ENCODE measurements at places on chromosomes 1 and 21.

GRCh38 chr1:101964708-101965107, 32.0 kb downstream of the OLFM3 start:
- no peak for DNase-seq
- no peaks in the 10 kb centered on the region for H3K36me3 ChIP-seq
- H3K4me1 ChIP-seq, result no peaks in the 10 kb centered on the region
- no peak overlapping the region for H3K4me3 ChIP-seq
- no peak overlapping the region for H3K27ac ChIP-seq

DNA sequence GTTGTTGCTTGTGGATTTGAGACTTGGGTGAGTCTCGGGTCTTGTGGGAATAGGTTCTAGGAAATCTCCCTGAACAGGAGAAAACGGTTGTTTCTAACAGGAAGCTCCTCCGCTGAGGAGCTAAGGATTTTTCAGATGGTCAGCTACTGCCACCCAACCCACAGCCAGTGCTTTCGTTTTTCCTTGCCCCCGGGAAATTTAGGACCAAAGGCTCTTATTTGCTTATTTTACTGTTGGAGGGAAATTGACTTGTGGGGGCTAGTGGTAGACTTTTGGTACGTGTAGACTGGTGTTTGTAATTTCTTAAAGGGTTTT, 792 bp downstream of the SNX7 start:
- H3K36me3 ChIP-seq, result no peaks in the 10 kb centered on the region
- no peak overlapping the region for H3K27ac ChIP-seq
- H3K4me1 ChIP-seq, result peaks cover 5% of the 10 kb centered on the region
- peaks cover 4% of the 10 kb centered on the region for H3K27me3 ChIP-seq
- peak overlapping the region; percentile 45 for H3K4me3 ChIP-seq

DNA sequence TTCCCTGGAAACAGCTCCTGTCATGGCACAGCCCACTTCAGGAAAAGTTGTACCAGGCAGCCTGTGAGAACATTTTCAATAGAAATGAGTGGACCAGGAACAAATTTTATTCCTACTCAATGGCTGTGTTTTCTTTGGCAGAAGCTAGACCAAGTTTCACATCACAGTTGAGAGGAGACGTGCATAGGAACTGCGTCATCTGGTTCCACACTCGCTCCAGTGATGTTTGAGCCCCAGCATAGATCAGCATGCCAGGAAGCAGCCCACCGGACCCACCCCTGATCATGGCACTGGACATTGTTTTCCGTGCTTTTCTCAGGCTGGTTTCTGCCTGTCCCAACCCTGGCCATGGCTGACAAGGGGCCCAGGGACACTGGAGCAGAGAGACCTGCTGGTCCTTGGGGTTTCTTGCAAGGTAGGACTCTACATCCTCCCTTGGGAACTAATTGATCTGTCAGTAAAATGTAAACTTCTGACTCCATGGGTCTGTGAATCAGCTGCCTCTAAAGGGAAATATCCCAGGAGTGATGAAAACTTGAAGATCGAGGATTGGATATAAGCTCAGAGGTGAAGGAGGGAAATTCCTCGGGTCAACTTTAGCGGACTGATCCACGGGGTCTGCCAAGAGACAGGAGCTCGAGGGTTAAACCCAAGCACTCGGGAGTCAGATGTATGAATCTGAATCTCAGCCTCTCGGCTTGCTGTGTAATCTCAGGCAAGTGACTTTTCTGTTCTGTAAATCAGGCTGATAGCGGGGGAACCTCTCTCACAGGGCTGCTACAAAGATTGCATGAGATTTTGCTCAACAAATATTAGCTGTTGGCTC, 35.7 kb downstream of the NEK2 start:
- no peaks in the 10 kb centered on the region for H3K4me1 ChIP-seq
- no peak overlapping the region for H3K27ac ChIP-seq
- H3K36me3 ChIP-seq, result no peaks in the 10 kb centered on the region
- no peak for DNase-seq

- peak overlapping the region; percentile 76 for H3K27ac ChIP-seq
- DNase-seq, result no peak
- H3K36me3 ChIP-seq, result peaks cover 33% of the 10 kb centered on the region
- H3K27me3 ChIP-seq, result no peaks in the 10 kb centered on the region
- peak overlapping the region; percentile 95 for H3K4me3 ChIP-seq
- H3K4me1 ChIP-seq, result peaks cover 26% of the 10 kb centered on the region
Measured at GRCh38 chr1:160284220-160284781, 632 bp downstream of the PEX19 start.

DNA sequence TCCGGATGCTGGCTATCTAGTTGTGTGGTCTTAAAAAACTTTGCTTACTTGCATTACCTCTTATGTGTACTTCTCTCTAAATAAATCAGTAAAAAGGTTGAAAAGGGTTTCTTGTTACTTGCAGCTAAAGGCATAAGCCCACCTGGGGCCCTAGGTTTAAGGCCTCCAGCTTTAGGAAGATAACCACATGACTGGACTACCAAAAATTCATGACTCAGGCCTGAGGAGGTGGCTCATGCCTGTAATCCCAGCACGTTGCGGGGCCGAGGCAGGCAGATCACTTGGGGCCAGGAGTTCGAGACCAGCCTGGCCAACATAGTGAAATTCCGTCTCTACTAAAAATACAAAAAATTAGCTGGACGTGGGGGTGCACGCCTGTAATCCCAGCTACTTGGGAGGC, 142.9 kb downstream of the APP start:
- H3K27ac ChIP-seq, result no peak overlapping the region
- H3K27me3 ChIP-seq, result no peaks in the 10 kb centered on the region
- no peaks in the 10 kb centered on the region for H3K36me3 ChIP-seq
- no peak for DNase-seq
- no peaks in the 10 kb centered on the region for H3K4me1 ChIP-seq

DNA sequence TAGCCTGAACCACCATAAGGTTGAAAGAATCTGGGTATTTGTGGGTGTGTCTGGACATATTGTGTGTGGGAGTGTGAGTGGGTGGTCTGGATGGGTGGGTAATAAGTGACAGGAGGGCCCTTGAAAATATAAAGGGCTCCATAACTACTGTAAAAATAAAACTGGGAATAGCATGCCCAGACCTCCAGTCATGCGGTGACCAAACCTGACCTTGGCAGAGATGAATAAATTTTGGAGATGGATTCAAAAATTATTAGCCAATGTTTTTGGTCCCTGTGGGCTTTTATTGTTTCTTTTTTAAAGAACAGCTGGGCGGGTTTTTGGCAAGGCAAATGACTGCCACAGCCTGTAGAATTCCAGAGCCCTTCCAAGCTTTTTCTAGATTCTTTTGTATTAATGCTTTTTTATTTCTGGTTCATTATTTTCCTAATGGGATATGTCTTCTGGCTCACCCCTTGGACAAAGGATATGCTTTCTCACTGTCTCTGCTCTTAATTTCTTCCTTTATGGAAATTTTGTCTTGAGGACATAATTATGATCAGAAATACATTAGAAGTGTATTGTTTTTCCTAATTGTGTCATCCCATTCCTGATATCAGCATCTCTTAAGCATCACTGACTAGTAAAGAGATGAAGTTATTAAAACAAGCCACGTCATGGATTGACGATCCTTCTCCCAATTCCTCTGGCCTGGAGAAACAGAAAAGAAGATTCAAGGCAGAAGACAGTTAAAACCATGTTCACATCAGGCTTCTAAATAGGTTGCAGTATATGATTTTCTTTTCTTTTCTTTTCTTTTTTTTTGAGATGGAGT, 69.5 kb downstream of the NTMT2 start:
- no peaks in the 10 kb centered on the region for H3K4me1 ChIP-seq
- no peak overlapping the region for H3K4me3 ChIP-seq
- no peak overlapping the region for H3K27ac ChIP-seq
- DNase-seq, result no peak
- H3K36me3 ChIP-seq, result no peaks in the 10 kb centered on the region

DNA sequence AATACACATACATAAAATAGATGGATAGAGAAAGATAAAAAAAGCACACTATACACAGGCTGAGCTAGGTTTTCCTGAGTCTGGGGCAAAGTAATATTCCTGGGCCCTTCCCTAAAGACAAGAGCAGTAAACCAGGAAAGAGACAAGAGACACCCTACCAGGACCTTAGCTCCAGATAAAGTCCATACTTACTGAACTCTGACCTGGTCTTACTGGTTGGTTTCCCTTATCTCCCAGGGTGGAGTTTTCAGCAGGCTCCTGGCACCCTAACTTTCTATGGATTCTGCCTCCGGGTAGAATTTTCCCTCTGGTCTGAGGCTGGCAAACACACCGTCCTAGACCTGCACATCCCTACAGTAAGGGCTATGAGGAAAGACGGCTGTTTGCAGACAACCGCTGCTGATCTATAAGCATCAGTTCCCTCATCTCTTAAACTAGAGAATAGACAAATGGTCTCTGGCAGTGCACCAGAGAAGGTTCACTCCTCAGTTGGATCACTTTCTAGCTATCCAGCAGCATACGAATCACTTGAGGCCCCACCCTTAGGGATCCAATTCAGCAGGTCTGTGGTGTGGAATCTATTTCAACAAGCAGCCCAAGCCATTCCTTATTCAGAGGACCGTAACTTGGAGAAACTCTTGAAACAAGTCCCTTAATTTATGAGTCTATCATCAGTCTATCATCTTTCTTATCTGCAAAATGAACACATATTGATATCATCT, 52.0 kb downstream of the ARHGEF11 start:
- no peak overlapping the region for H3K27ac ChIP-seq
- no peak overlapping the region for H3K4me3 ChIP-seq
- no peaks in the 10 kb centered on the region for H3K27me3 ChIP-seq
